ENCODE measurements at places on chromosomes 7 and 10. TPM values are rescaled to one million over a fixed set of nuclear protein-coding genes. Genes with fewer than 3 reads are reported as not detected.

GRCh38 chr7:26694141-26694540, 170.2 kb downstream of the SKAP2 start:
- no peak overlapping the region for H3K27ac ChIP-seq
- H3K36me3 ChIP-seq = no peaks in the 10 kb centered on the region
- no peaks in the 10 kb centered on the region for H3K4me1 ChIP-seq
- DNase-seq = no peak
- no peaks in the 10 kb centered on the region for H3K27me3 ChIP-seq

DNA sequence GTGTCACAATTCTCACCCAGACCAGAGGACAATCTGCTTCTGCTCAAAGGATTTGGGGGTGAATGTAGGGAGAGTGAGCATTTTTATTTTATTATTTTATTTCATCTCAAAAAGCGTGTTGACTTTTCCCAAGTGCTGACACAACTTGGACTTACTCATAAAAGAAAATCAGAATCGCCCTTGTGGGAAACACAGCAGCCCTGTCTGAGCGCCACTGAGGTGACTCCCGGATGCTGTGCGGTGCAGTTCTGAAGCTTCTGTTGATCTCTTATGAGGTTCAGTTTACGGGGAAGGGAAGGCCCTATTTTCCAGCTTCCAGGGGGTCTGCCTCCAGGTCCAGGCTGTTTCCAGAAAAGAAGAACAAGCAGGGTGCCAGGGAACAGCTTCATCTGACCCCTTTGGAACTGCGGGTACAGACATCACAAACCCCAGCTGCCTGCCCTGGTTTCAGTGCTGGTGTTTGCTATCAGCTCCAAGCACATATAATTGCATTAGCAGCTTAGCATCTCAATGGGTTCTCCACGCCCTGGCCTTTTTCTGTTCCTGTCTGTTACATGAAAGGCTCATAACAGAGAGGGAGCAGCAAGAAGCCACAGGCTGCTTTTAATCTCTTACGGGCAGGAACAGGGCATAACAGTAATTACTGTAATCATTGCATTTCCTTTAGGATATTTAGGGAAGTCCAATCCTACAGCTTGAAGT, 52.4 kb downstream of the PARP12 start:
- DNase-seq = no peak
- H3K27me3 ChIP-seq = no peaks in the 10 kb centered on the region
- H3K4me3 ChIP-seq = no peak overlapping the region
- H3K27ac ChIP-seq = no peak overlapping the region

DNA sequence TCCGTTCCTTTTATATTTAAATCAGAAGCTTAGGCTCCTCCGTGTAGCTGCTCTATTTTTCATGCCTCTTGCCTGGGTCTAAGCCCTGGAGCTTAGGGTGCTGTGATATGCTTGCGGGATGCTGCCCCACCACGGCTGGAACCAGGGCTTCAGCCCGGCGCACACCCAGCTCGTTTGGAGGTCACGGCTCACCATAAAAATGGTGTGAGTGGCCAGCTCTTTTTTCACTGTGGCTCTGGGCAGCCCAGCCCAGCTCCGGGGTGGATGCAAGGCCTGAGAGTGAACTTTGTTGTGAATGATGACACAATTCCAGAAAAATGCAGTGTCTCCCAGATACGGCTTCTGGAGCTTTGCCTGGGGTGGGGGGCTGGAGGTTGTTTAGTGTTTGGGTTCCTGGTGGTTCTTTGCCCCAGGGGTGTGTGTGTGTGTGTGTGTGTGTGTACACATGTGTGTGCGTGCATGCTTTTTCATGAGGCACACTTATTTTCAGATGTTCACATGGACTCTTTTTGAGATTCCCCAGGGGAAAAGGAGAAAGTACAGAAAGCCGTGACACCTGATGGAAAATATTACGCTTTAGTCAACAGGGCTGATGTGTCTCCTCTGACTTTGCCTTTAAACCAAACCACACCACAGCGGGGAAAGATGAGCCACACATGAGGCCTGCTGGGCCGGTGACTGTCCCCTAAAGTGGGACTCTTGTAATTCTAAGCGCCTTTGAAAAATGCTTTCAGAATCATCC, 46.2 kb downstream of the GRK5 start:
- H3K36me3 ChIP-seq = no peaks in the 10 kb centered on the region
- peaks cover 60% of the 10 kb centered on the region for H3K4me1 ChIP-seq
- H3K27ac ChIP-seq = peak overlapping the region; percentile 81
- peak; percentile 74 for DNase-seq
- no peaks in the 10 kb centered on the region for H3K27me3 ChIP-seq

- no peaks in the 10 kb centered on the region for H3K36me3 ChIP-seq
- no peak for DNase-seq
- H3K4me1 ChIP-seq = no peaks in the 10 kb centered on the region
- no peaks in the 10 kb centered on the region for H3K27me3 ChIP-seq
- no peak overlapping the region for H3K4me3 ChIP-seq
Observed at GRCh38 chr10:71634531-71635164, 84.9 kb downstream of the C10orf105 start.

- H3K36me3 ChIP-seq = peaks cover 11% of the 10 kb centered on the region
- H3K4me3 ChIP-seq = peak overlapping the region; percentile 82
- DNase-seq = peak; percentile 38
- peaks cover 72% of the 10 kb centered on the region for H3K4me1 ChIP-seq
- peak overlapping the region; percentile 95 for H3K27ac ChIP-seq
- no peaks in the 10 kb centered on the region for H3K27me3 ChIP-seq
Observed at GRCh38 chr10:131972474-131973071, 9.2 kb downstream of the BNIP3 start.

GRCh38 chr7:52758356-52758755, 277.1 kb upstream of the POM121L12 start:
- H3K4me3 ChIP-seq = no peak overlapping the region
- H3K36me3 ChIP-seq = no peaks in the 10 kb centered on the region
- H3K27me3 ChIP-seq = no peaks in the 10 kb centered on the region
- no peak overlapping the region for H3K27ac ChIP-seq
- no peak for DNase-seq

- no peak overlapping the region for H3K4me3 ChIP-seq
- H3K4me1 ChIP-seq = peaks cover 27% of the 10 kb centered on the region
Observed at GRCh38 chr7:130275826-130276297, 9.2 kb downstream of the CPA2 start.

GRCh38 chr7:75842836-75843446, 29.3 kb upstream of the CCL24 start:
- H3K4me3 ChIP-seq = peak overlapping the region; percentile 62
- peak; percentile 68 for DNase-seq
- H3K27ac ChIP-seq = peak overlapping the region; percentile 79
- H3K4me1 ChIP-seq = peaks cover 14% of the 10 kb centered on the region

- DNase-seq = no peak
- H3K27ac ChIP-seq = no peak overlapping the region
- H3K4me1 ChIP-seq = no peaks in the 10 kb centered on the region
- H3K4me3 ChIP-seq = no peak overlapping the region
Observed at GRCh38 chr7:47233996-47234395, 347.9 kb downstream of the TNS3 start.

PTPRZ1 gene
- total RNA-seq = not detected

BTBD16 gene
- not detected for total RNA-seq

Measured in activated T-cell treated with anti-CD3 and anti-CD28 coated beads, Interleukin-2, amount 50 U/mL, for 72 hours (primary cell).